Stimulated activated CD8-positive, alpha-beta memory T cell treated with anti-CD3 and anti-CD28 coated beads, Interleukin-4, amount 100 ng/mL, for 1 hour (primary cell): ENCODE measurements at places on chromosomes 11 and 22.
A peak's percentile ranks its signal among the peaks of the same experiment; 100 is the strongest.

GRCh38 chr11:58609723-58610122 lies 12.7 kb upstream of the CNTF start:
- DNase-seq = no peak

- DNase-seq = no peak
These were observed 376.8 kb downstream of the TBC1D22A start for GRCh38 chr22:47139013-47139789.

- DNase-seq = no peak
These were observed 49.3 kb downstream of the WNT11 start for GRCh38 chr11:76156971-76157427.

DNA sequence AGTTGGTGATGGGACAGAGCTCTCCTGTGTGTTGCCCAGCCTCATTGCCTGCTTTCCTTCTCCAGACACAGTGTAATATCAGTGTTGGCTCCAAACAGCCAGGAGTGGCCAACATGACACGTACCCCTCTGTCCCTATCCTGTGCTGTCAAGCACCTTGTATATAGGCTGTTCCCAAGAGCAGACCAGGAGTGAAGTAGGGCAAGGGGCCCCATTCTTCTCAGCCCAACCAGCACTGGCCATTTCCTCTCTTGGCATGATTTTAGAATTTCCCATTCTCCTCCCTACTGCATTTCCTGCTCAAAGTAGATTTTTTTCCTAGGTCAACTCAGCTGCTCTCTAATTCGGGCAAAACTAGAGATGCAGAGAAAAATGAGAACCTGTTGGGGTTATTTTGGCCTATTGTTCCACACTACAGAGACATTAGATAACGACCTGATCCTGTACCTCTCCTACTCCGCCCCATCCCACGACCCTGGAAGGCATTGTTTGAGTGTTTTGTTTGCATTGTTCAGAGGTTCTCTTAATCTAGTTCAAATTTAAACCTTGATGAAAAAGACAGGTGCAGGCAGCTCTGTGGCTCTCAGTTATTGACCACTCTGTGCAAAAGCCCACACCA lies 95.6 kb downstream of the RASSF10 start:
- no peak for DNase-seq

- DNase-seq = no peak
These were observed 19.9 kb upstream of the SCN3B start for GRCh38 chr11:123674297-123674696.

DNA sequence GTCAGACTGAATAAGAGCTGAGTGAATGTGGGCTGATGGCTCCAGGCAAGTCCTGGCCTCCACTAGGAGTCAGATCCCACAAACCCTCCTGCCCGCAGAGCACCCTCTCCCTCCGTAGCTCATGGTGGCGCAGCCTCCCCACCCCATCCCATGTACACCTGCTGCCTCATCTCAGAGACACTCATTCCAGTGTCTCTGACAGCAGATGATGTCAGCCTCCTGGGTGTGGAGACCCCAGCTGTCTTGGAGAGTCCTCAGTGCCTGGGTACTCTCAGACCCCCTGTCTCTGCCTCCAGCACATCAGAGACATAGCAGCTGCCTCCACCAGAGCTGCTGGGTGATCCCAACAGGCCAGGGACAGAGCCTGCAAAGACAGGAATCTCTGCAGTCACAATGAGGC lies 9.5 kb downstream of the IGLL5 start:
- no peak for DNase-seq

- DNase-seq = no peak
These were observed 6.5 kb downstream of the PNPLA5 start for GRCh38 chr22:43885319-43885671.

- DNase-seq = no peak
These were observed 126.3 kb downstream of the CADM1 start for GRCh38 chr11:115377882-115378296.

DNA sequence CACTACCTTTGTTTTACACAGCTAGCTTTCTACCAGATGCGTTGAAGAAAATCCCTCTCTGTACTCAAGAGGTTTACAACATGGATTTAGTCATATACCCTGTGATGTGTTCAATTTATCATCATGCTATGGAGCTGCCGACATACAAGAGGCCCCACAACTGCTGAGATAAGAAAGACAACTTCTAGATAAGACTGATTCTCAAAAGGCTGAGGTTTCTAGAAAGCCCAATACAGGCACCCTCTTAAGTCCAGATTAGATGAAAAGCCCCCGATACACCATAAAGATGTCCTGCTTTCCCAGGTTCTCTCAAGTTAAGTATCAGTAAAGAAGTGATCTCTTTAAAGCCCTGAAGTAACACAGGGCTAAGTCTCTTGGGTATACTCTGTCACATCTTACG lies 14.3 kb downstream of the MTCH2 start:
- DNase-seq = no peak

GRCh38 chr22:17035246-17035645 lies 27.2 kb upstream of the GAB4 start:
- DNase-seq = no peak

GRCh38 chr11:125250318-125251213 lies 86.0 kb downstream of the PKNOX2 start:
- no peak for DNase-seq

DNA sequence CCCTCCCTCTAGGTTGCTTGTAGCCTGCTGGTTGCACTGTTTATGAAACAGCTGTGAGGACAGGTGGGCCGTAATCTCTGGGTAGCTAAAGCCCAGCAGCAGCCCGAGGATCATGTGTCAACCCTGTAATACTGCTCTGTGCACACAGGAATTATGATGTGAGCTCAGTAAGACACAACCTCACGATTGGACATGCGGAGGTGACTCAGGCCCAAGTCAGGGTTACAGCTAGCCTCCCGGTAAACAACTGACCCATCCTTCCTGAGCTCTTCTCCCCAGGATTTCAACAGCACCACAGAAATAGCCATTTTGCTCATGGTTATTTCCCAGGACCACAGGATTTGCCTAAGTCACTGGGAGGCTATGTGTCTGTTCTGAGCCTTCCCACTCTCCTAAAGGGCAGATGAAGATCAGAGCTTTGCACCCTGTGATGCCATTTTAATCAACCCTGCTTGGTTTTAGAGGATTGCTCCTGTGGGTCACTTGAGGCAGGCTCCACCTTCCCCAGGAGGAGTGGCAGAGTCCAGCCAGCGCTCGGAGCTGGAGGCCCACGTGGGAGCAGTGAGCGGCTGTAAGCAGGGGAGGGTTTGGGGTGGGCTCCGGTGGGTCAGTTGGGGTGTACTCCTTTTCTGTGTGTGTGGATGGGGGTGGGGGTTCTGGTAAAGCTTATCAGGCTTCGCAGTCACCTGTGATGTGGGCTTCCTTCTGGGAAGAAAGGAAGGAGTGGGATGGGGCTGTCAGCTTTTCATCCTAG lies at the start of gene AMPD3:
AMPD3 (plus strand) TSS at position 387 of the 754 bp plus-strand sequence. CDS start 6,256 bp downstream, outside the sequence.
- DNase-seq = no peak

- DNase-seq = no peak
These were observed 148.1 kb downstream of the FAM76B start for GRCh38 chr11:95641495-95641894.

- DNase-seq = no peak
These were observed 31.6 kb downstream of the SBF1 start for GRCh38 chr22:50443197-50443596.

DNA sequence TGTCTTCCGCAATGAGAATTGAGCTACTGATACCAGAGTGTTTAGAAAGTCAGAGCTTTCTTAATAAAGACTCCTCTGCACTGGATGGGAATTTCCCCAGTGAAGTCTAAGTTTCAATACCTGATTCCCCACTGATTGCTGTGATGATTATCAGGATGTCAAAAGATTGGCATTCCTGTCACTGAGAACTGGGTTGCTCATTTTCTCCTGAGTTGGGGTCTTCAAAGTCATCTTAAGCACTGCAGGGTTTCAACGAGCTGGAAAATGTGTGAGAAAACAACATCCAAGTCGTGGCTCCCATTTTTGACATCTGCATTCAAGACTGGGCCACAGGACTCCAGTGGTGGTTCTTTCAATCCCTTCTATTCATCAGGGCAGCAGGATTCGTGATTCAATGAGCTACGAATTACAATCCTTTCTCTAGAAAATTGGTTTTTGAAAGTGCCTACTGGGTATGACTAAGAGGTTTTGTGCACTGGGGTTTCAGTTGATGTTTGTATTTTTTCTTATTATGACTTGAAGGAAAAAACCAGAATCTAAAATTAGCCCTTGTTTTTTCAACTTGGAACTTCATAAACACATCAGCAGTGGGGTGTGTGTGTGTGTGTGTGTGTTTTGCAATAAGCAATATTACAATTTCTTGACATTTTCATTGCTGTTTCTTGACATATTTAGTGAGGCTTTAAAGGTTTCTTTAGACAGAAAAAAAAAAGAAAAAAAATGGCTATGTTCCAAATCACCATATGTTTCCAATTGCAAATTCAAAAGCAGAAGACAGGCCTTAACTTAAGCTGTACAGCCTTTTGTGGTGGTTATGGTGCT lies 233.0 kb downstream of the FAM76B start:
- DNase-seq = no peak

DNA sequence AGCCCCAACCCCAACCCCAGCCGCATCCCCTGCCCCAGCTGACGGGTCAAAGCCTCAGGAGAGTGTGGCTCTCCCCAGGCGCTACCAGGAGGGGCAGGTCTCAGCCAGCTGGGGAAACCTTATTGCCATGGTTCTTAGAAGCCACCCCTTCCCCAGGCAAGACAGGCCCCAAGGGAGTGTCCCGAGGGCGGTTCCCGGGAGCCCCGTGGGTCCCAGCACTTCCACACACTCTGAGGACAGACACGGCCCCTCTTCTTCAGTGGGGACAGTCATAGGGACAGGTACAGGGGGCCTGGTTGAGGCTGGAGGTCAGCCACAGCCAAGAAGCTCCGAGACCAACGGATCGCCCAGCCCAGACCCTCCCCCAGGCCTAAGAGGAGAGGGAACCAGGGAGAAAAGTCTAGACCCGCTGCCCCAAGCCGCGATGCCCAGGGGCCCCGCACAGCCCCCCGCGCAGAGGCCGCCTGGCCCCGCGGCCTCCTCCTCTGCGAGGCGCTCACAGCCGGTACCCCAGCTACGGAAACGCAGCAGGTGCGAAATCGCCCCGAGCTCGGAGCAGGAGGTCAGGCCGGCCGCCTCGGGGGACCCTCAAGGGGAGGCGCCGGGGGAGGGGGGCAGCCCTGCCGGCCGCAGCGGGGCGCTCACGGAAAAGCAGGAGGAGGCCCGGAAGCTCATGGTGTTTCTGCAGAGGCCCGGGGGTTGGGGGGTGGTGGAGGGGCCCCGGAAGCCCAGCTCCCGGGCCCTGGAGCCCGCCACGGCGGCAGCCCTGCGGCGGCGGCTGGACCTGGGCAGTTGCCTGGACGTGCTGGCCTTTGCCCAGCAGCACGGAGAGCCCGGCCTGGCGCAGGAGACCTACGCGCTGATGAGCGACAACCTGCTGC lies 2.6 kb downstream of the KLHDC7B start:
- no peak for DNase-seq

- no peak for DNase-seq
These were observed 663 bp downstream of the MYH9 start for GRCh38 chr22:36386900-36387708.

GRCh38 chr11:116989184-116989583 lies 109.0 kb downstream of the SIK3 start:
- DNase-seq = no peak

DNA sequence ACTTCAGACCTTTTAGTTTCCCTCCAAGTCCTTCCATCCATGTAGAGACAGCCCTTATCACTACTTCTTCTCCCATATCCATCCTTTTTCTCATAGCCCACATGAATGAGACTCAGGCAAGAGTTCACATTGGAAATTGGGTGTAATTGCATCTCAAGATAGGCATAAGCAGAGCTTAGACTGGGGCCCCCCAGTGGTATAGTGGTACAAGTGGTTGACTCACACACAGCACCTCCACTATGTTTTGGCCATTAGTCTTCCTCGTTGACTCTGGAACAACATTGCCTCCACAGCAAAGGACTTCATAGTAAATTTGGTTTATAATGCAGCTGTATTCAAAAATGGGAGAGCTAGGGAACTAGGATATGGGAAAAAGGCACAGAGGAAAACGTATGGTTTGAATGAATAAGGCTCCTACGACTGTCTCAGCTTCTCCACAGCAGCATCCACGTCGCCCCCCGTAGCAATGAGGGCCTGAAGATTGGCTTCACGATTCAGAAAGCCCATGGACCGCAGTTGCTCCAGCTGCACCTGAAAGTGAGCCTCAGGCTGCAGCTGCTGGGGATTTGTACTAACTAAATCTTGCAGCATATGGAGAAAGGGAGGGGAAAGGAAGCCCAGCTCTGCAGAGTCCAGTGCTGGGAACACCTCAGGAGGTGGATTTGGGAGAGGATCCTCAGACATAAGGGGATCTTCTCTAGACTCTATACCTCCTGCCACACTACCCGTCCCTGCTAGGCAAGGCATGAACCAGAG lies 2.4 kb downstream of the UBQLN3 start:
- DNase-seq = no peak

- peak; percentile 57 for DNase-seq
These were observed 123.6 kb downstream of the ABTB2 start for GRCh38 chr11:34234086-34234740.

DNA sequence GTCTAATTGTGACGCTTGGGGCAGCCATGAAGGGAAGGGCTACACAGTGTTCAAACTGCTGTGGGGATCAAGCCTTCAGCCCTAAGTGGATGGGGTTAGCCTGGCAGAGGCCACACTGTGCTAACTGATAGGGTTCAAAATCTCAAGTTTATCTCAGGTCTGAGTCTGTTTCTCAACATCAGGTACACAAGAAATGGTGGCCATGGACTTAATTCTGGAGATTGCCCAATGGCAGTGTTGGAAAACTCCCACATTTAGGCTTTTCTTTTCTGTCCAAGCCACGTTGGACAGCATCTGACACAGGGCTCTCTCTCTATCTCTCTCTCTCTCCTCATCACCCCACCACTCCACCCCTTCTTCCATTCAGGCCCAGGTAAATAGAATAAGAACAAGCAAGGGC lies 10.9 kb upstream of the DGAT2 start:
- DNase-seq = no peak

GRCh38 chr11:82901922-82902485 lies 468 bp downstream of the DDIAS start:
- no peak for DNase-seq

- no peak for DNase-seq
These were observed 30.6 kb downstream of the MCHR1 start for GRCh38 chr22:40709752-40710413.

GRCh38 chr22:41908411-41909309 lies 6.2 kb downstream of the SHISA8 start:
- no peak for DNase-seq

DNA sequence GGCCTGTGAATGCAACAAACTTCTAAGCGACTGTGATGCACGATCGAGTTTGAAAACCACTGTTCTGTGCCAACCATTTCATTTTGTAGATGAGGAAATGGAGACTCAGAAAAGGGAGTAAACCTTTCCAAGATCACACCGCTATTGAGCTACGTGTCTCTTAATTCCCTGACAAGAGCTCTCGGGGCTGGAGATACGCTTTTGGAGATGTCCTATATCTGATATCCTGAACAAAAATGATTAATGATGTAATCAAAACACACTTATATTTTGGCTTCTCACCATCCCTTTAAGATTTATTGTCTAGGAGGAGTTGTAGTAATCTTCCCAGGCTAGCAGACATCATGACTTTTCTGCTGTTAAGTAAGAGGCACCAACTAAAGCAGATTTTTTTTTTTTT lies 1.7 kb upstream of the PARVA start:
- DNase-seq = no peak

- DNase-seq = no peak
These were observed 18.9 kb upstream of the YPEL1 start for GRCh38 chr22:21754523-21754922.

GRCh38 chr11:120208001-120208441 lies 2.8 kb upstream of the OAF start:
- no peak for DNase-seq
